ENCODE measurements at places on chromosomes 16 and 17. TPM values are rescaled to one million over a fixed set of nuclear protein-coding genes. Genes with fewer than 3 reads are reported as not detected.

The CCL2 gene
- total RNA-seq: 167 TPM

The TUBG1 gene
- total RNA-seq: 25.5 TPM

The GRAPL gene
- 0.25 TPM for total RNA-seq

The TMEM92 gene
- total RNA-seq: not detected

The MYOCD gene
- total RNA-seq: not detected

Data from cardiac ventricle fibroblast (primary cell).